Activated T-cell treated with anti-CD3 and anti-CD28 coated beads for 4 hours (primary cell): ENCODE measurements at places on chromosomes 13 and 19.

GRCh38 chr19:44512326-44513298 lies 12.3 kb upstream of the ZNF180 start:
- DNase-seq: no peak

DNA sequence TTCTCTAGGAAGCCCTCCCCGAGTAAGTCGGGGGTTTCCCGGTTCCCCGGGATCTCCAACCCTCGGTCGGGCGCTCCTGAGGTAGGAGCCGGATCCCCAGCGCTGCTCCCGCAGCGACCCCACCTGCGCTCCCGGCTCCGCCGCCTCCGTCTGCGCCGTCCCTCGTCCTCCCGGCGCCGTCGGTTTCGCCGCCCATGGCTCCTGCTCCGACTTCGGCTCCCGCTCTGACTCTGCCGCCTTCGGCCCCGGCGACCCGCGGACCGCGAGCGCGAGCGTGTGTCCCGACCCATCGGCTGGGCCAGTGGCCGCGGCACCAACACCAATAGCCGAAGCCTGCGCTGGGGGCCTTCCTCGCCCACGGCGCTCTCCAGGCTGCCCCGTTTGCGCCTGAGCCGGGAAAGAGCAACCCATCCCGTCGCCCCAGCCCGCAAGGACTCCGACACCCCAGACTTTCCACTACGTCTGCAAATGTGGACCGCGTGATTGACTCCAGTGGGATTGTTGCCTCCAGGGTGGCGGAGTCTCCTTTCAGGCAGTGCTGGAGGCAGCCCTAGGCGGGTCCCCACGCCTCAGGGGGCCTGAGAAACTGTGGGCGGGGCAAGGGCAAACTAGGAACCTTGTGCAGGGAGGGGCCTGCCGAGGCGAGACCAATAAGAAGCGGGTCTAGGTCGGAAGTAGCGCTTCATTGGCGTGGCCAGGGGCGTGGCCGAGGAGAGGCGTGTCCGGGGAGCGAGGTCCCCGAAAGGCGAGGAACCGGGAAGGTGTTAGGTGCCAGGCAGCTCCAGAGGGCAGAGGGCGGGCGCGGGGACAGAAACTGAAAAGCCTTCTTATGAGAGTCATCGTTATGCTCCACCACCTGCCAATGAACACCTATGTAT lies at the start of gene CACTIN:
Gene CACTIN (minus strand): TSS at position 318 of the 878 bp plus-strand sequence. CDS start 28 bp downstream, at position 290.
- DNase-seq: peak; percentile 99

DNA sequence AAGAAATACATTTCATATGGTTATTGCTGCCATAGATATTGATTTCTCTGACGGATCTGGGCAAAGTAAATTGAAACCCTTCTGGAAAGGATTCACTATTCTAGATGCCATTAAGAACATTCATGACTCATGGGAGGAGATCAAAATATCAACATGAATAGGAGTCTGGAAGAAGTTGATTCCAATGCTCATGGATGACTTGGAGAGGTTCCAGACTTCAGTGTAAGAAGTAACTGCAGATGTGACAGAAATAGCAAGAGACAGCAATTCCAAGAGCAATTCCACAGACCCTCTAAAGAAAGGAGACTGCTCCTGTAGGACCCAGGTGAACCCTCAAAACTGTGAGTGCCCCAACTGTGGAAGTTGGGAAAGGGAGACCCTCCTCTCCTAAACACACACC lies 30.9 kb upstream of the KCTD12 start:
- no peak for DNase-seq

DNA sequence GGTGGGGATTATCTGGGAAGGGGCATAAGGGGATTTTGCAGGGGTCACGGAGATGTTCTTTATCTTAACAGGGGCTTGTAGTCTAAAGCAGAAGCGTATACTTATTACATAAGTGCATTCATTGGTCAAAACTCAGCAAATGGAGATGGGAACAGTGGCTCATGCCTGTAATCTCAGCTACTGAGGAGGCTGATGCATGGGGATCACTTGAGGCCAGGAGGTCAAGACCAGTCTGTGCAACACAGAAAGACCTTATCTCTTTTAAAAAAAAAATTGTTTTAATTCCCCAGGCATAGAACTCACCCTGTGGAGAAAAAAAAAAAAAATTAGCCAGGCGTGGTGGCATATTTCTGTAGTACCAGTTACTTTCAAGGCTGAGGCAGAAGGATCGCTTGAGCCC lies 18.9 kb downstream of the FAM187B start:
- no peak for DNase-seq
